ENCODE measurements at places on chromosomes 4 and X. TPM values are rescaled to one million over a fixed set of nuclear protein-coding genes. Genes with fewer than 3 reads are reported as not detected.

The ERAS gene
- not detected for total RNA-seq

The MAGEB6B gene
- total RNA-seq = not detected

The XKRX gene
- total RNA-seq = 0.15 TPM

The BCORL1 gene
- total RNA-seq = 4.4 TPM

The SRPX2 gene
- 3.3 TPM for total RNA-seq

DNA sequence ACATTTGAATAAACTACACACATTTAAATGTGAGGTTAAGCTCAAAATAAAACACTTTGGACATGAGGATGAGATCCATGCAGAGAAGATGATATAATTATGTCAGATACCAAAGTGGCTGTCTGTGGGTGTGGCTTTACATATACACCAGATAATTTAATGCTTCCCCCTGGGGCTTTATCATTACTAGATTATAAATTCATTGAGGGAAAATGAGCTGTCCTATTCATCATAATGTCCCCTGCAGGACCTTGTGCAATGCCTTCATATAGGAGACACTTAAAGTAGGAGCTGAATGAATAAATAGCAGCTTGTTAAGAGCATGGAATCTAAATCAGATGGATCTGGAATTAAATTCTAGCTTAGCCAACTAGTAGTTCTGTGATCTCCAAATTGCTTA is 49.7 kb downstream of the OTC start:
- no peak for DNase-seq

- no peak for DNase-seq
Measured at GRCh38 chr4:129346734-129347133, 250.8 kb downstream of the C4orf33 start.

Data from right lobe of liver (tissue), 6 donors.